H54 (cell line): ENCODE measurements at places on chromosomes 5 and 9.

GRCh38 chr9:88587885-88588649, 53.1 kb downstream of the NXNL2 start:
- DNase-seq, result no peak

DNA sequence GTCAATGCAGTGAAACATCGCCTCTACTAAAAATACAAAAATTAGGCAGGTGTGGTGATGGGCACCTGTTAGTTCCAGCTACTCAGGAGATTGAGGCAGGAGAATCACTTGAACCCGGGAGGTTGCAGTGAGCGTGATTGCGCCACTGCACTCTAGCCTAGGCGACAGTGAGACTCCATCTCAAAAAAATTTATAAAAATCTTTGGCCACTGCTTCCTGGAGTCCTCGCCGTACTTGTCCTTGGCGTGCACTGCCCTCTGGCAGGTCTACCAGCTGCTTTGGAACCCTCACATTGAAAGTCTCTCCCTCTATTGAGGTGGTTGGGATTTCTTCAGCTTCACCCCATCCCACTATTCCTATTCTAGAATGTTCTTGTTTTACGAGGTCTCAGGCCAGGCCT, 25.0 kb downstream of the DYNC2I2 start:
- no peak for DNase-seq

DNA sequence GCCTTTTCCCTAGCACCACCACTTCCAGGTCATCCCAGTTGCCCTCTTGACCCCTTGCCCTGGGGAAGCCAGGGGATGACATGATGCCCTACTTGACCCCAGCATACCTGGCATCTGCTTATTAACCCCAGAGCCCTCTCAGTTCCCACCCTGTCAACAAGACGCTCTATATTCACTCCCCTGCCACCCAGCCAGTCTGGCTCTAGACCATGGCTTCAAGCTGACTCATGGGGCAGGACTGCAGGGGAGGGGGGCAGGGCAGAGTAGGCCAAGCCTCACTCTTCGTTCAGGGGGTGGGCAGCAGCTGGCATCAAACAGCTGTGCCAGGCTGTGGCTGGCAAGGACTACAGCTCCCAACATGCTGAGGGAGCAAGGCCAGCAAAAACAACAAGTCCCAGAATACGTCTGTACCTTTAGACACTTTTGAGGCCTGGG, 5.3 kb downstream of the ATOSB start:
- DNase-seq, result peak; percentile 49

DNA sequence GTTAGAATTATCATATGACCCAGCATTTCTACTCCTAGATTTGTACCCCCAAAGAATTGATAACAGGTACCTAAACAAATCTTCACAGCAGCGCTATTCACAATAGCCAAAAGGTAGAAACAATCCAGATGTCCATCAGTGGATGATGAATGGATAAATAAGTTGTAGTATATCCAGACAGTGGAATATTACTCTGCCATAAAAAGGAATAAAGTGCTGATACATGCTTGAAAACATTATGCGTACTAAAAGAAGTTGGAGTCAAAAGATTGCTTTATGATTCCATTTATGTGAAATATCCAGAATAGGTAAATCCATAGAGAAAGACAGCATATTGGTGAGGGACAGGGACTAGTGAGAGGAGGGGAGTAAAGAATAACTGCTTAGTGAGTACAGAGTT, 26.0 kb downstream of the MTREX start:
- no peak for DNase-seq

DNA sequence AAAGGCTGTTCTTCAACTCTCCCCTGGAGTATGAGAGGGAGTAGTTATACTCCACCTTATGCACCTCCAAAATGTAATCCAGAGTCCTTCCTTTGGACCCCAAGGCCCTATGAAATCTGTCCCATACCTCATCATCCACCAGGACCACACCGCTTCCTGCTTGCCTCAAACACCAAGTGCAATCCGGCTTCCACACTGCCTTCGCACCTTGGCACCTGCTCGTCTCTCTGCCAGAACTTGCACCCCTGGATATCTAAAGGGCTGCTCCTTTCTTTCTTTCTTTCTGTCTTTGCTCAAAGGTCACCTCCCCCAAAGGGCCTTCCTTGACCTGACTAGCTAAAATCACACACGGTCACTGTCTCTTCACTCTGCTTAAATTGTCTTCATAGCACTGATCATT, 63.9 kb upstream of the SHB start:
- no peak for DNase-seq

DNA sequence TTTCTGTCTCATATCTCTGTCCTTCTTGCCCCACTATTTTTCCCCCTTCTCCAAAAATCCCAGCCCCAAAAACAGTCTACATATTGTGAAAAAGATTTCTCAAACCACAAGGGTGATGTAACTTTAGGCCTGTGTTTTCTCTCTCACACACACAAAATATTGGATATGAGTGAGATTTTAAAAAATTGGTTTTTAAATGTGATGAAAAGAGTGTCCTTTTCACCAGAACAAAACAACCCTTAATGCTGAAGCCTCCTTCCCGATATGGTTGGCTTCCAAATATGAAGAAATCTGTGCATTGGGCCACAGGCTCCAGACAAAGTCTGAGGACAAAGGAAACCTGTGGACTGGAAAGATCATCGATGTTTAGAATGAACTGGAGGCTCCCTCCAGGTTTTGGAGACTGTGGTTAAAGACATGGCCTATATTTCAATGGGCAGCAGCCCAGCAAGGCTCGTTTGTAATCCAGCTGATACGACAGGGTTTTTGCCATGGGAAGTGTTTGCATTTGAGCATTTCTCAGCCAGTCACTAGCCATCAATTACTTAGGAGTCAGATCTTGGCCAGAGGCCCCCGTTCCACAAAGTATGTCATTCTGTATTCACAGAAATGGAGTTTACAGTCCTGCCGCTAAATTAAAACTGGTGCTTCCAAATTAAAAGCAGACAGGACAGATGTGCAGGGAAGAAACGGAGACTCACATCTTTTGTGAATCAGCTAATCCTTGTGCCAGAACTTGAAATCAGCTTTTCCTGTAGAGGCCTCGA, 546.3 kb downstream of the EBF1 start:
- no peak for DNase-seq

DNA sequence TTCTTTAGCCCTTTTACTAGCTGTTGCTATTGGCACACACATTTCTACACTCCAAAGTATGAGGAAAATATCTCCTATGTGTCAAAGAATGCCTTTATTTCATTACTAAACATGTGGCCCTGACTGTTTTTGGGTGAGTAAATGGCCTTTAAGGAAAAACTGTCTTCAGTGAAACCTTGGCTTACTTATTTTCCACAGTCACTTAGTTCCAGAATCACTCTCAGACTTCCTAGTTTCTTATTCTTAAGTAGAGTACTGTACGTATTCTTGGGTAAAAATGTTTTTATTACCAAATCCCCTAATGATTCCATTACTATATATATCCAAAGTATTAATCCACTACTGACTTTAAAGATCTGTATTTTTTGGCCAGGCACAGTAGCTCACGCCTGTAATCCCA, 27.5 kb downstream of the ERP44 start:
- no peak for DNase-seq

GRCh38 chr9:111039231-111039906, 1.1 kb upstream of the LPAR1 start:
- no peak for DNase-seq

- no peak for DNase-seq
These were observed 1905.1 kb downstream of the MAT2B start for GRCh38 chr5:165410476-165410875.

GRCh38 chr9:27124151-27124550, 15.1 kb downstream of the TEK start:
- DNase-seq, result no peak

GRCh38 chr9:114174876-114175771, 19.8 kb downstream of the COL27A1 start:
- no peak for DNase-seq

DNA sequence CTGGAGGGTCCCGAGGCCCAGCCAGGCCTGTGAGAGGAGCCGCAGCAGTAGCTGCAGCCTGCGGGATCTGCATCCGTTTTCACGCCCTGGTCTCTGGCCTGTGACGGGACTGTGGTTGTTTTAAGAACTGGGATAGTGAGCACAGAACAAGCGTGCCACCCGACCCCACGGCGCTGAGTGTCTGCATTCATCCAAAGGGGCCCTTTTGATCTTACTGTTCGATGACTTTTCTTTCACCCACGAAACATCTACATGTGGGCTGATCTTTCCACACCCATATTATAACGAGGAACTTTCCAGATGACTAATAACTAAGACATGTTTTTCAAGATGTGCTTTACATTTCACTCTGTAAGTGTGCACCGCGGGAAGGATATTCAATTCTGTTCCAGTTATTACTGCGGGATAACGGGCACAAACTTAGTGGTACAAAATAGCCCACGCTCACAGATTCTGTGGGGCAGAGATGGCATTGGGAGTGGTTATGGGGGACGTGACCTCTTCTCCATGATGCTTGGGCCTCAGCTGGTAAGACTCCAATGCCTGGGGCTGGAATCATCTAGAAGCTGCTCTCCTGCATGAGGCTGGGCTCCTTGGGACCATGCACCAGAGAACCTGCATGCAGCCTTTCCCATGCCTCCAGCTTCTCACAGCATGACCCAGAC, 165.0 kb downstream of the SYK start:
- no peak for DNase-seq

DNA sequence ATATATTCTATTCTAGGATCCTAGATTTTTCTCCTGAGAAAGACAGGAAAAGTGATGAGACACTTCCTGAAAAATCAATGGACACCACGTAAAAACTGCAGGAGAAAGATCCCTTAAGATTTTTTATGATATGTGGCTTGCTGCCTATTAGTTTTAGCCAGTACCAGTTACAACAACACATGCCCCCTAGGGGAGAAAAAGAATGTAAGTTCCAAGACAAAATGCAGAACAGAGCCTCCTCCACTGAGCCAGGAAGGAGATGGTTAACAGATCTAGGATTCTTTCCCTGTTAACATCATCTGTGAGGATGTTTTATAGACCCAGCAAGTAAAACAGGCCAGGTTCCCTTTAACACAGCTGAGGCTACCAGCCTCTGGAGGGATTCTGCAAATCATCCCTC, 574.7 kb downstream of the TLE4 start:
- DNase-seq, result no peak

DNA sequence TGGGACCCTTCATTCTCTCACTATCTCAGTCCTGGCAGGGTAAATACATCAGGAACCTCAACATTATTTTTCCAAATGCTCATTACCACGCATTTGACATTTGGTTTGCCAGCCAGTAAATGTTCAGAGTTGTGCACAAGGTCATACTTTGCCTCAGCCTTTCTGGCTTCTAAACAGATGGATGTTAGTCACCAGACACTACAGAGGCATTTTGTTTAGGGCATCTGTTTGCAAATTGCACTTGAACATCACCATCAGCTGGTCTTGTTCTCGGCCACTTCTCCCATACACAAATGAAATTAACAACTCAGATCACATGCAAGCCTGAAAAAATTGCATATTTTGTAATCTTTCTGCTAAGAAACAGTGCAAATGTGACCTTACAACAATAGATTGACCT, 75.0 kb upstream of the SLC1A1 start:
- DNase-seq, result no peak

DNA sequence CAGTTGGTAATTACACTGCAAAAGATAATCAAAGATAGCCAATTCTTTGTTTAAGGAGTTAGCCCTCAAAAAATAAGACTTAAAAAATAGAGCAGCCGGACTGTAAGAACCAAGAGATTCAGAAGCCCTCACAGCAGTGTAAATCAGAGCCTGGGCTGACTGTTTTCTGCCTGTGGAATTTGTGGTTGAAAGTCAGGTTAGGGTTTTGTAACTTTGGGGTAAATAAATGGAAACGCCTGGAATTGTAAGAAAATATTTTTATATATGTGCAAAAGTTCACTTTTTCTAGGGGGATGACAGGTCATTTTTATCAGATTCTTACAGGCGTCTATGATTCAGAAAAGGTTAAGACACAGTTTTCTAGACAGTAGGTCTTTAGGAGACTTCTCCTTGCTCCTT, 35.6 kb downstream of the KLHL3 start:
- DNase-seq, result no peak

DNA sequence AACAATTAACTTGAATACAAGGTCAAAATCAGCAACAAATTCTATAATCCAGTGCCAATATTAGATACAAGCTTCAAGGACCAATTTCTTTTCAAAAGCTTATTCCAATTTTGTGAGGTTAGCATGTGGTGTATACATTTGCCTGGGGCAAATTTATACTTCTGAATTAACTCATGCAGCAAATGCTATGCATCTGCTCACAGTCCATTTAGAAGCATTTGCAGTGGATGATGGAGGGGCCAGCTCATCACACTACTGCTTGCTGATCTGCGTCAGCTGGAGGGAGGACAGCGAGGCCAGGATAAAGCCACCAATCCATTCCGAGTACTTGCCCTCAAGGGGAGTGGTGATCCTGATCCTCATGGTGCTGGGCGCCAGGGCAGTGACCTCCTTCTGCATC, 474.3 kb upstream of the KIF2A start:
- no peak for DNase-seq

DNA sequence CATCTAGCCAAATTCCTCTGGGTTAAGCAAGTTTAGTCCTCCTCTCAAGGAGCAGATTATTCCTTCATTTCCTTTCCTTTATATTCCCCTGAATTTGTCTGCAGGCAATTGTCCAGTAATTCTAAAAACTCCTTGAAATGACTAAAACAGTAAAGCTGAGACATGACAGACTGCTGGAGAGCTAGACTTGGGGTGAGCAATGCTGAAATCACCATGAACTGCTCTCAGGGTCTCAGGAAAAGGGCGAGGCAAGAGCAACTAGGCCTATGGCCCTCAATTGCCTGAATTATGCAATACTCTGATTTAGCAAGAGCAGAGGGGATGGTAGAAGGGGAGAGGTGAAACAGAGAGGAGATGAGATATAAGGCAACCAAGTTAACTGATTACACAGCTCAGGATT, 172.9 kb upstream of the NREP start:
- no peak for DNase-seq

DNA sequence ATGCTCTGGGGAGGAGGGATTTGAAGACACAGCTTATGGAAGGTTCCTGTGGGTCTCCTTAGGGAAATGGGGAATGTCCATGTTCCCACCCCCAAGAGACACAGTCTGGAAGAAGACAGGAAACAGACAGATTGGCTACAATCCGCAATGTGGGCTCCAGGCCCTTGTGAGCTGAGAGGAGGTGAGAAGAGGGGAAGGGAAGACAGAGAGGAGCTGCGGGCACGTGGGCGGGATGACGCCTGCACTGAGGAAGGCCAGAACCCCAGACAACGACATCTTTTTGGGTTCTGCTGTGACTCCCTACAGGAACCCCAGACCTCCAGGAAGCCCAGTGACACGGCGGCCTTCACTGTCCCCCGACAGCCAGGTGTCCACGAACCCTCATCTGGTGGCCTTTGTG, 29.9 kb upstream of the NKD2 start:
- no peak for DNase-seq

- DNase-seq, result no peak
These were observed 12.3 kb upstream of the SPATA31D4 start for GRCh38 chr9:81915801-81916505.

DNA sequence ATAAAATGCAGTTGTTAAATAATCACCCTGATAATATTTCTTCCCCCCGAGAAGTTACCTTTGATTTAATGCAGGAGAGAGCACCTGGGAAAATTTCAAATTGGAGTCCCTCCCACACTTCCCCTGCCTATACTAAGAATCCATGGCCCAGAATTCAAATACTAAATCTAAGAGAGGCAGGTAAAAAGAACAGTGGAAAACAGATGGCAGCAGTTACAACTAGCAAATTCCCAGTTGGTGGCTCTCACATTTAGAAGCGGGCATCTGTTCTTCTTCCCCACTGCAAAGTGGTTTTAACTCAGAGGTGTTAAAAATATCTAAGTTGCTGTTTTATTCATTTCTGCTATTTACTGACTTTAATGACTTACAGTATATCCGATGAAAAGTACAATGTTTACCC, 210.4 kb upstream of the ELAVL2 start:
- no peak for DNase-seq
